ENCODE measurements at places on chromosomes 12 and 14.

- DNase-seq: no peak
Measured at GRCh38 chr12:131551675-131552491, 159.0 kb upstream of the SFSWAP start.

GRCh38 chr12:15278816-15279658 lies 43.3 kb upstream of the PTPRO start:
- peak; percentile 96 for DNase-seq

DNA sequence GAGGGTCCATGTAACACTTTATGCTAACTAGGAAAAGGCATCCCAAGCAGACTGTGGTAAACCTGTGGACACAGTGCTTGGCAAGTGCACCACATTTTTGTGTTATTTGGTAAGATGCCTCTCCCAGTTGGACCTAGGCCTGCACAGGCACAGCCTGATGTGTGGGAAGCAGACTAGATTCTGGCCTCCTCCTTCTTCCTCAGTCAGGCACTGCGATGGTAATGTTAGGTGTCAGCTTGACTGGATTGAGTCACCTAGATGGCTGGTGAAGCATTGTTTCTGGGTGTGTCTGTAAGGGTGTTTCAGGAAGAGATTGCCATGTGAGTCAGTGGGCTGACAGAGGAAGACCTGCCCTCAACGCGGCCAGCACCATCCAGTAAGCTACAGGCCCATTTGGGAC lies 25.3 kb upstream of the RHOJ start:
- DNase-seq: no peak

DNA sequence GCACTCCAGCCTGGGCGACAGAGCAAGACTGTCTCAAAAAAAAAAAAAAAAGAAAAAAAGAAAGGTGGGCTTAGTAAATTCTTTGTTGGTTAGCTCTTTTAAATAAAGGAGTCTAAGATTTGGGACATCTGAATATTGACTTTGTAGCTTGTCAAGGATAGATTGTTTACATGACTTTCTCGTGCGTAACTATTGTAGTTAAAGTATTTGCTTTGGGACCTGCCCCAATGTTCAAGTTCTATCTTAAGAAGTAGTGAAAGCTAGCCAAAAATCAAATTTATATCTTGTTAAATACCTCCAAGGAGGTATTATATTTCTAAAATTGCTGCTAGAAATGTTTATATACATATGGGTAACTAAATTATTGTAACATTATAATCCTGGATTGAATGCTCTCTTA lies 32.4 kb downstream of the PTPN21 start:
- no peak for DNase-seq

GRCh38 chr14:97757491-97757890 lies 960.3 kb downstream of the VRK1 start:
- DNase-seq: no peak

- DNase-seq: no peak
Measured at GRCh38 chr14:31886156-31886835, 190.8 kb upstream of the ARHGAP5 start.

DNA sequence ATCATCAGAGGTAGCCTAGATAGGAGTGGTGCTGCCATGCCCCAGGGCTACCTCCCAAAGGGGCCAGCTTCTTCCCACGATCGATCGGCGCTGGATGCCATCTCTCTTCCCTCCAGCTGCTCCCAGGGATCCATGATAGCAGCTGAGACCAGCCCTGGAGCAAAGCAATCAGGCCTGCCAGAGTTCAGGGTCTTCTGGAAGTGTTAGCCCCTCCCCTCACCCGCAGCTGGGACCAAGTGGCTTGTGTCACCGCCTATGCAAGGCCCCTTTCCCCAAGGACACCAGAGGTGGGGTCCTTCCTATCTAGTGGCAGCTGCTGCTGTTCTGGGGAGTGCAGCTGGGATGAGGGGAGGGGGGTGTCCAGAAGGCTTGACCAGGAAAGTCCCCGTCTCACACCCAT lies 87.0 kb downstream of the IRF2BPL start:
- DNase-seq: no peak

DNA sequence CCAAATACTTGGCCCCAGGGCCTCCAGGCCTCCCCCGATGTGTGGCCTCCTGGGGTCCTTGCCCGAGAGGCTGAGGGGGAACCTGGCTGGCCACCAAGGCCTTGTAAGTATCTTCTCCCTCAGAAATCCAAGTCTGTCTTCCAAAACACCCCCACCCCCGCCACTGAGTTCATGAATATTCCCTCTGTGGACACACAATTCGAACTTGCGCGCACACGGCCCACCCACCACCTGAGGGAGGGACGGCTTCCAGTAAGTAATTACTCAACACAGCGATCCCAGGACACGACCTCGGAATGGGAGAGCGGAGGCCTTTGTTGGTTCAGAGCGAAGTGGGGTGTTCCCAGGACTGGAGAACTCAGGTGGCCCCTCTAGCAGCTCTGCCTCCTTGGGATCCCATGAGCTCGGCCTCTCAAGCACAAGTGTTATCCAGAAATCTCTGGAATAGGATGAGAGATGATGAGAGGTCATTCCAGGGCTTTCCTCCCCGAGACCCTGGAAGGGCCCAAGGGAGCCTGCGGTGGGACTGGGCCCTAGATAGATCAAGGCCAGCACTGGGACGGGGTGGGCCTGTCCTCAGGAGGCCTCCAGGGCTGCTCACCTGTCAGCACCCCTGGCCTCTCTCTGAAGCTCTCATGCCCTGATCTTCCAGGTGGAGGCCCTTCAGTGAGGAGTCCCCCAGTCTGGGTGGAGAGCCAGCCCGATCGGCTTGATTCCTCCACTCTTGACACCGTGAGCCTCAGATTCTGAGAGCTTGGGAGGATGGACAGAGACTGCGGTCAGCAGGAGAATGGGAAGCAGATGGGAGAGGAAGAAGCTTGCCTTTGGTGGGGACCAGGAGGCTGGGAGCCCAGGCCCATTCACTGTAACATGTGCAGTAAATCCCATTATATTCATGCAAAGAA lies 219.0 kb upstream of the RTL1 start:
- no peak for DNase-seq

GRCh38 chr12:89236237-89236636 lies 116.1 kb downstream of the DUSP6 start:
- no peak for DNase-seq

GRCh38 chr14:63933110-63933509 lies 80.3 kb downstream of the SYNE2 start:
- no peak for DNase-seq

DNA sequence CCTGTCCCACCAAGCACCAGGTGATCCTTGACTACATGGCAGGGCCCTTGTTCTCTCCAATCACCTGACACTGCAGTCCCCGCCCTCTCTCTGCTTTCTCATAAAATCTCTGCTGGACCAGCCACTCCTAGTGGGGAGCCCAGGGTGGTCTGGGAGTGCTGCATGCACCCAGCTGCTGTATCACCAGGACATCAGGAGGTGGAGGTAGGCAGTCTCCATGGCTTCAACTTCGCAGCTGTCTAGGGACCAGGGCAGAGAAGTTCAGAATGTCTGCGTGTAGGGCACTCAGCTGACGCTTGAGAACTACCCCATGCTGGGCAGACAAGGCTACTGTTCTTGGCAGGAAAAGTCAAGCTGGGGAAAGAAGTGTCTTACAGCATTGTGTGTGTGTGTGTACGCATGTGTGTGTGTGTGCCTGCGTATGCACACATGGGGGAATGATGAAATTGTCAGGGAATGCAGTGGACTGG lies 2.6 kb downstream of the WSCD2 start:
- no peak for DNase-seq

GRCh38 chr12:125110641-125111360 lies 45.6 kb downstream of the AACS start:
- DNase-seq: no peak

- DNase-seq: no peak
Measured at GRCh38 chr12:92292016-92292415, 146.4 kb upstream of the BTG1 start.

DNA sequence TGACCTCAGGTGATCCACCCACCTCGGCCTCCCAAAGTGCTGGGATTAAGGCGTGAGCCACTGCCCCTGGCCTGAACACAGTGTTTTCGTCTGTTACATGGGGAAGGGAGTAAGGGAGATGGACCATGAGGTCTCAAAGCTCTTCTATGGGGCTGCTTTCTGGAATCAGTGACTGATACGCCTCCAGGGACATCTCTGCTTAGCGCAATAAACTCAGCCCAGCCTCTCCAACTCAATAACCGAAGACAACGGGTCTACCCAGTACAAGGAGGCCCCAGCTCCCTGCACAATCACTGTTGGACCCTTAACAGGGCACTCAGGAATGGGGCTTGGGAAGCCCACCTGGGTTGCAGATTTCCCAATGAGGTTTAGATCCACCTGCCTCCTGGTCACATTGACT lies 42.6 kb upstream of the CHGA start:
- no peak for DNase-seq

DNA sequence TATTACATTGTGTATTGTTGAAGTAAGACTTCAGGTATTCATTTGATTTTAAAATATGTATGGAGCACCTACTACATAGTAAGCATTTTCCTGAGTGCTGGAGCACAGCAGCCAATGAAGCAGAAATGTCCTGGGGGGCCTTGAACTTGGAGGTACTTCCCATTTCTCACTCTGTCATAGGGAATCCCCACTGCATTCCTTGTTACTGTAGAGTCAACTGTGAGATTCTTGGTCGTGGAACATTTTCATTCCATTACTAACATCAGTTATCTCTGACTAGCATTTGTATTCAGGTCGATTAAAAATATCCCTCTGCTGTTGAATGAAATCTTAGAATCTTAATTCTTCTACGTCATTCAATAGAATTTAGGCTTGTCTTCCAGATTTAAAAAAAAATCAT lies 66.7 kb downstream of the PDE3A start:
- no peak for DNase-seq

DNA sequence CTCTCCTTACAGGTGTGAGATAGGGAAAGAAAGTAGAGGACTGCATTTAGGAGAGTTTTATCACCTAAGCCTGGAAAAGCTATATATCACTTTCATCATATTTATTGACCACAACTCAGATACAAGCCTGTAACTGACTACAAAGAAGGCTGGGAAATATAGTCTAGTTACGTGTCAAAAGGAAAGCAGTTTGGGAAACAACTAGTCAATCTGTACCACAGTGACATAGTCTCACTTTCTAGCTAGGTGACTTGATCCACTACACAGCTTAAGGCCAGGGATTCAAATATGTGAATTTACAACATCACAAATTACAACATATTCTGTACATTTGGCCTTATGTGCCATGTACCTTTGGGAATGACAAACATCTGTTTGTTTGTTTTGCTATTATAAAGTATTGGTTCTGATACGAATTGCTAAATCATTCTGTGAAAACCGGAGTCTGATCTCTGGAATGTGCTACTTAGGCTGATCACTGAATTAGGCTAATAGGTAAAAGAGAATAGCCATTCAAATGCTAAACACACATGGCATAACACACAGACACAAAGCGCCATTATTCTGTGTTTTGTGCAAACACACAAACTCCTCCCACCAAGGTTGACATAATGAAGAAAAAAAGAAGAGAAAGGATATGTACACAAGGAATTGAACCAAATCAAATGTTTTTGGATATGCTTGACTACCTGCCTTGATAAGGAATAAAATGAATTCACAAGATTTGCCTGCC lies 279.8 kb downstream of the DUSP6 start:
- peak; percentile 56 for DNase-seq

- no peak for DNase-seq
Measured at GRCh38 chr14:45519766-45520165, 266.8 kb upstream of the MIS18BP1 start.

DNA sequence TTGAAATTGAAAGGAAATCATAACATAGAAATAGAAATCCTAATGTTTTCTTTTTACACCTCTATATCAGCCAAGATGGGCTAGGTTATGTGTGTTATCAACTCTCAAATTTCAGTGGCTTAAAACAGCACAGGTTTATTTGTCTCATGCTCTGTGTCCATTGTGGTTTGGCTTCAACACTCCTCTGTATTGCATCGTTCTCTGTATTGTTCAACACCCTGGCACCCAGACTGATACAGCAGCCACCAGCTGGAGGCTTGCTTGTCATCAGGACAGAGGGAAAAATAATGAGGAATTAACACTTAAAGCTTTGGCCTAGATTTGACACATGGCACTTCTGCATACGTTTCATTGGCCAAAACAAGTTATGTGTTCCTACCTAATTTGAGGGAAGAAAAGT lies 234.2 kb upstream of the ARHGAP5 start:
- peak; percentile 11 for DNase-seq

GRCh38 chr14:91089958-91090535 lies 23.8 kb upstream of the DGLUCY start:
- DNase-seq: no peak

DNA sequence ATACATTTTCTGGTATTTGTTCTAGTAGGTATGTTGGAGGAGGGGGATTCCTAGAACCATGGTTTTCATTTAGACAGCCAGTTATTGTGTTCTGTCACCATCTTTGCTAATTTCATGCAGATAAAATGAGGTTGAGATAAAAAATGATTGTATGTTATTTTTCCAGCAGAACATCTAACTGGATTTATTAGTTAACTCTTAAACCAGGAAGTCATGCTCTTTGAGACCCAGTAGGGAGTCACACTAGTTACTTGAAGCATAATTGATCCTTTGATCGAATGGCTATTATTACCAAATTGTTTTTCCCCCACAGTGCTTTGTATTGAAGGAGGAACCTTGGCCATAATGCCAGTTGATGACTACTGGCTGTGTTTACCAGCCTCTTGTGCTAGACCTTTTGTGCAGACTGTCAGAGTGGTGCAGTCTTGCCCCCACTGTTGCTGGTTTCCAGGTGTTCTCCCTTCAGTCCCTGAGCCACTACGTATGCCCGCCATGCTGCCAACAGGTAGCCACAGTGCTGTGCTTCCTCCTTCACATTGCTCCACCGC lies 6.0 kb downstream of the EID3 start:
- peak; percentile 70 for DNase-seq

DNA sequence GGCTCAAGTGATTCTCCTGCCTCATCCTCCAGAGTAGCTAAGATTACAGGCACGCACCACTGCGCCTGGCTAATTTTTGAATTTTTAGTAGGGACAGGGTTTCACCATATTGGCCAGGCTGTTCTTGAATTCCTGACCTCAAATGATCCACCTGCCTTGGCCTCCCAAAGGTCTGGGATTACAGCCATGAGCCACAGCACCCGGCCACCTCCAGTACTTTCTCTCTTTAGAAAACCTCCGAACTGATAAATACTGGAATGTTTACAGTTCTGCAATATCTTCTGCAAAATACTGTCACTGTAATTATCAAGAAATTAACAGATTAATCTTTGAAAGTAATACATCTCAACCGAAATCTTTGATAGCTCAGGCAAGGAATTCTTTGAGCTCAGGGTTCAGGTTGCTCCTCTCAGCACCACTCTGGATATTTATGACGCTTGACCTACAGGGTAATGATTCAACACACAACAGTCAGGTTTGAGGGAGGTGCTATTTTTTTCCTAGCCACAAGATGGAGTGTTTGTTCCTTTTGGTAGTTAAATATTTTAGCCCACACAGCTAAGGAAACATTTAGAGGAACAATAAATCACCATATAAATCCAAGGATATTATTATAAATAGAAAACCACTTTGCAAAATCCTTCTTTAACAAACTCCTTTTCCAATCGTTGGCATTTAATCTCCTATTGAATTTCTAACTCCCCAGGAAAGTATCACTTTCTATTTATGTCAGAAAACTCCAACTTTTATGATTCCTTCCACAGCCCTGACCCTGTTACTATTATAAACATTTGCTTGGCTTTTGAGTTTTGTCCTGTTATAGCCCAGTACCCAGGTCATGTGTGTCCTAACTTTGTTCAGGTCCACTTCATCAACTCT lies 48.6 kb upstream of the GTF2A1 start:
- peak; percentile 44 for DNase-seq

GRCh38 chr12:76156726-76157125 lies 72.2 kb upstream of the NAP1L1 start:
- DNase-seq: no peak

All from NCI-H2081 (cell line).